ENCODE measurements at places on chromosomes 1 and 21. TPM values are rescaled to one million over a fixed set of nuclear protein-coding genes. Genes with fewer than 3 reads are reported as not detected.

Gene TLR5
- total RNA-seq, result 0.81 TPM

Gene BLACAT1
- total RNA-seq, result not detected

Gene MYCL
- total RNA-seq, result not detected

Gene GJC2
- total RNA-seq, result 2.1 TPM

Gene CFHR4
- not detected for total RNA-seq

Gene WDR64
- total RNA-seq, result not detected

Gene SH2D1B
- not detected for total RNA-seq

Gene UBE2U
- not detected for total RNA-seq
